ENCODE measurements at places on chromosomes 2 and 18.

- DNase-seq: no peak
Observed at GRCh38 chr2:219293736-219294231, 14.6 kb downstream of the DNAJB2 start.

GRCh38 chr2:236163471-236164200, 4.5 kb downstream of the GBX2 start:
- no peak for DNase-seq

GRCh38 chr2:58156780-58157179, 84.3 kb downstream of the FANCL start:
- DNase-seq: no peak

DNA sequence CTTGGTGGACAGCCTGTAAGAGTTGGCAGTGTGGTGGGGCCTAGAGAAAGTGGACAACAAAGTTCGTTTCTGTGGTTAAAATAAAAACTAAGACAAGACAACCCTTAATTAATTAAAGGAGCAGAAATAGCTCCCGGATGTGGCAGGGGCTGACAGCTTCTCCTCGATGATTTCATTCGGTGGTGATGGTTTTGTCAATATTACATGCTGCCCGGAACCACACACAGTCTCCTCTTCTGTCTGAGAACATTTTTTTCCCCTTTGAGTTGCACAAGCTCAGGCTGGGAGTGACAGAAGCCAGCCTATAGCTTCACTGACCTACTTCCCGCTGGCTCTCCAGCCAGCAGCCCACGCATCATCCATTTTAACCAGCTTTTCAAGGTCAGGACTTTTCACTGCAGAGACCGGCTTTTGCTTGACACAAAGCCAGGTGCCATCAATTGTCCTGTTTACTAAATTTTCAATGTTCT, 378.8 kb downstream of the SLC4A3 start:
- no peak for DNase-seq

DNA sequence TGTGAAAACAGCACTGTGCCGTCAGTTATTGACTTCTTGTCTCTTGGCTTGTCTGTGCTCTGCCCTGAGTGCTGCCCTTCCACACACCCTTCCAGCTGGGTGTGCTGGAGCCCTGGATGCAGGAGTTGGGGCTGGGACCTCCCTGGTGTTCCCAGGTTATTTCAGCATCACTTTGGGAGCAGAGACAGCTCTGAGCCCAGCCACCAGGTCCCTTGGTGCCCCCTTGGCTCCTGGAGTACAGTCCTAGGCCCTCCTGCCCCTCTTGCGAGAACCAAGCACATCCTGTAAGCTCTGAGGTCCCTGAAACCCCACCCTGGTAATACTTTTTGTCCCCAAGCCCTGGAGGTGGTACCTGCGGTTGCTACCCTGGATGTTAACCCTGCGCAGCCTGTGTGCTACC, 24.3 kb downstream of the BOK start:
- no peak for DNase-seq

Data from stimulated activated CD4-positive, alpha-beta T cell treated with anti-CD3 and anti-CD28 coated beads, Interleukin-2, amount 100 ng/mL, for 48 hours (primary cell).